ENCODE measurements at places on chromosomes 7 and 10.

- no peak for DNase-seq
Observed at GRCh38 chr10:45547207-45547606, 125.4 kb downstream of the ZFAND4 start.

- no peak for DNase-seq
Observed at GRCh38 chr7:14570750-14571607, 331.6 kb downstream of the DGKB start.

- no peak for DNase-seq
Observed at GRCh38 chr7:43390576-43390975, 192.3 kb upstream of the STK17A start.

GRCh38 chr7:65265933-65266519 lies 107.6 kb upstream of the ZNF92 start:
- no peak for DNase-seq

DNA sequence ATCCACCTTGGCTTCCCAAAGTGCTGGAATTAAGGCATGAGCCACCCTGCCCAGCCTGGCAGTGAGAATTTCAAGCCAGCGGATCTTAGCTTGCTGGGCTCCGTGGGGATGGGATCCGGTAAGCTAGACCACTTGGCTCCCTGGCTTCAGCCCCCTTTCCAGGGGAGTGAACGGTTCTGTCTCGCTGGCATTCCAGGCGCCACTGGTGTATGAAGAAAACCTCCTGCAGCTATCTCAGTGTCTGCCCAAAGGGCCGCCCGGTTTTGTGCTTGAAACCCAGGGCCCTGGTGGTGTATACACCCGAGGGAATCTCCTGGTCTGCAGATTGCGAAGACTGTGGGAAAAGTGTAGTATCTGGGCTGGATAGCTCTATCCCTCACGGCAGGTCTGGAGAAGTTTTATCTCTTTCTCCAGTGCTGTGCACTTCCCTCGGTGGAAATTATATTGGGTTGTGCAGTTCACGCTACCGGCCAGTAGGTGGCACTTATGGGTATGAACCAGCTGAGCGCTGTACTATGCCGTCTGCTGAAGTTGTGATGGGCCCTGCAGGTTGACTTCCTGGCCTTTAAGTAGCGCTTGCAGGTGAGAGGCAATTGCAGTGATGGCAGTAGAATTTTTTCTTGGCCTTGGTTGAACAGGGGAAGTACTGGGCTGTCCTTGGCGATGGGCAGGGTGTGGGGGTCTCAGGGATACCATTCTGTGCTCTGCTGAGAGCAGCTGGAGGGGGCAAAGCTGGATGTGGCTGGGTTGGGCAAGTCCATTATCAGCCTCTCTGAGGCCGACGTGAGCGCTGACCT lies 138.0 kb upstream of the MTPN start:
- no peak for DNase-seq

GRCh38 chr10:100805543-100806355 lies 60.4 kb downstream of the PAX2 start:
- no peak for DNase-seq

All from stimulated activated CD4-positive, alpha-beta T cell treated with anti-CD3 and anti-CD28 coated beads, TNF-alpha, amount 100 ng/mL, for 1 hour (primary cell).